T-cell (primary cell): ENCODE measurements at places on chromosomes 7 and 10.

- DNase-seq: peak; percentile 15
Observed at GRCh38 chr10:75043256-75044131, 68.0 kb upstream of the SAMD8 start.

DNA sequence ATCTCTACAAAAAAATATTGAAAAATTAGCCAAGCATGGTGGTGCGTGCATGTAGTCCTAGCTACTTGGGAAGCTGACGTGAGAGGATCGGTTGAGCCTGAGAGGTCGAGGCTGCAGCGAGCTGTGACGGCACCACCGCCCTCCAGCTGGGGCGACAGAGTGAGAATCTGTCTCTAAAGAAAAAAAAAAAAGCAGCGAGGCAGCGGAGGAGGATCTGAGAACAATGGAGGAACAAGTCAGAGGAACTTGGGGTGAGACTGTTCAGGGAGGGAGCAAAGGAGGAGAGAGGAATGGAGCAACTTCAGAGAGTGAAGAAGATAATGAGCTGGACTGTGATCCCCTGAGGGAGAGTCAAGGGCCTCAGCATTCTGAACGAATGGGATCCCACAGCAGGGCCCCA is 85.4 kb downstream of the MKX start:
- DNase-seq: no peak

DNA sequence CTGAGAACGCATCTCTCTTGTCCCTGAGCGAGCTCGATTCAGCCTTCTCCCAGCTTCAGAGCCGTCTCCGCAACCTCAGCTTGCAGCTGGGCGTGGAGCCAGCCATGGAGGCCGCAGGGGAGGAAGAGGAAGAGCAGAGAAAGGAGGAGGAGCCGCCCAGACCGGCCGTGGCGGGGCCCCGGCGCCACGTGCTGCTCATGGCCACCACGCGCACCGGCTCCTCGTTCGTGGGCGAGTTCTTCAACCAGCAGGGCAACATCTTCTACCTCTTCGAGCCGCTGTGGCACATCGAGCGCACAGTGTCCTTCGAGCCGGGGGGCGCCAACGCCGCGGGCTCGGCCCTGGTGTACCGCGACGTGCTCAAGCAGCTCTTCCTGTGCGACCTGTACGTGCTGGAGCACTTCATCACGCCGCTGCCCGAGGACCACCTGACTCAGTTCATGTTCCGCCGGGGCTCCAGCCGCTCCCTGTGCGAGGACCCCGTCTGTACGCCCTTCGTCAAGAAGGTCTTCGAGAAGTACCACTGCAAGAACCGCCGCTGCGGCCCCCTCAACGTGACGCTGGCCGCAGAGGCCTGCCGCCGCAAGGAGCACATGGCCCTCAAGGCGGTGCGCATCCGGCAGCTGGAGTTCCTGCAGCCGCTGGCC is 43.2 kb downstream of the CHST3 start:
- DNase-seq: no peak

GRCh38 chr10:26474026-26474425 is 35.9 kb downstream of the APBB1IP start:
- no peak for DNase-seq

- DNase-seq: no peak
Observed at GRCh38 chr7:132114411-132114810, 461.9 kb downstream of the PLXNA4 start.

- DNase-seq: no peak
Observed at GRCh38 chr10:44990302-44990655, 10.4 kb upstream of the ZNF22 start.

GRCh38 chr7:43363035-43363791 is 219.7 kb upstream of the STK17A start:
- no peak for DNase-seq

DNA sequence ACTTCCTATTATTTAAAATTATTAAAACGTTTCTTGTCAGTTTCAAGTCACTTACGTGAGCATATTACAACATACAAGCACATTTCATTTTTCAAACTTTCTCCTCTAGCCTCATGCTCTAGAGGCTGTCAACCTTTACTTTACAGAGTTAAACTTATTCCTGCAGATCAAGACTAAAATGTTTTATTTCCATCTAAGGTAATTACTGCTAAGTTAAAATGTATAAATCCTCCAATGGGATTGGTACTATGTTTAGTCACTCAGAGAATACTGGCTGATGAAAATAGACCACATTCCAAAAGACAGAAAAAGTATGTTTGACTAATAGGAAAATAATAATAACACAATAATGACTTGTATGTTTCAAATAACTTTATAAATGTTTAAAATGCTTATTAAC is 8.4 kb upstream of the TRDMT1 start:
- no peak for DNase-seq

DNA sequence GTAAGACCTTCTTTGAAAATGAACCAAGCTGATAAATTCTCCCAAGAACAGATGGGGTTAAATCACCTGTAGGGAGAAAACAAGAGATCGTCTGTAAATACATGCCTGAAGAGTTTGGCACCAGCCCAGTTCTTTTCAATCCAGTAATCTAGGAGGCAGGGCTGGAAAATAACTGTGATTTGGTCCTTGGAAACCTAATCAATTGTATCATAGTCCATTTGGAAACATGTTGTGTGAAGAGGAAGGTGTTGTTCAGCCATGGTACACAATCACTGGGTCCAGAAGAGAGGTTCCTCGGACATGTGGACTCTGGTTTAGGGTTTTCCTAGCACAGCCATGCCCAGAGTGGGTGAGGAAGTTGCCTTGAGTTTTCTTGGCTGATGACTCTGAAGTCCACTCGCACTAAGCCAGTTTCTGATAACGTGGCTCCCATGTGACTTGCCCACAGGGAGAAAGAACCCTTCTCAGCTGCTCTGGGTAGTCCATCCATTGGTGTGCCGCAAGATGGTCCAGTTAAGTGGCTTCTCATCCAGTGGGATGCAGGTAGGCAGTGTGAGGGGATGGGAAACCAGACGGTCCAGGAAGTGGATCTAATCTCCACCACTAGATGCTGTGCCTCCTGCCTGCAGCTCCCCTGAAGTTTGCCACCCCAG is 5.1 kb downstream of the BLNK start:
- no peak for DNase-seq

GRCh38 chr10:131735577-131735976 is 165.2 kb upstream of the PPP2R2D start:
- DNase-seq: no peak

GRCh38 chr10:50788951-50789945 is 49.5 kb downstream of the ASAH2B start:
- DNase-seq: no peak

DNA sequence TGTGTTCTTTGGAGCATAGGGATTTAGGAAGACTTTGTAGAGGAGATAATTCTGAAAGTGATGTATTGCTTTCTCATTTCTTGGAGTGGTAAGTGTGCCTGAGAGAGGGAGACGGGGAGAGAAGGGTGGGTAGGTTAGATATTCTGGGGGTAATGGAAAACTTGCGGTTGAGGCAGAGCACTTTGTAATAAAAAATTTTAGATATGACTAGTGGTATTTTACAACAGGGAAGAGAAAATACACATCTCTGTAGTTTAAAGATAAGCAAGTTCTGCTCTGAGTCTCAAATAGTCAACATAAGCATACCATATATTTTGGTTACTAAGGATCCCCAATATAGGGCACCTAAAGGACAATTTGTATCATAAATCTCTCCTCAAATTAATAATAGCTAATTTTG is 6.6 kb downstream of the VPS50 start:
- no peak for DNase-seq

DNA sequence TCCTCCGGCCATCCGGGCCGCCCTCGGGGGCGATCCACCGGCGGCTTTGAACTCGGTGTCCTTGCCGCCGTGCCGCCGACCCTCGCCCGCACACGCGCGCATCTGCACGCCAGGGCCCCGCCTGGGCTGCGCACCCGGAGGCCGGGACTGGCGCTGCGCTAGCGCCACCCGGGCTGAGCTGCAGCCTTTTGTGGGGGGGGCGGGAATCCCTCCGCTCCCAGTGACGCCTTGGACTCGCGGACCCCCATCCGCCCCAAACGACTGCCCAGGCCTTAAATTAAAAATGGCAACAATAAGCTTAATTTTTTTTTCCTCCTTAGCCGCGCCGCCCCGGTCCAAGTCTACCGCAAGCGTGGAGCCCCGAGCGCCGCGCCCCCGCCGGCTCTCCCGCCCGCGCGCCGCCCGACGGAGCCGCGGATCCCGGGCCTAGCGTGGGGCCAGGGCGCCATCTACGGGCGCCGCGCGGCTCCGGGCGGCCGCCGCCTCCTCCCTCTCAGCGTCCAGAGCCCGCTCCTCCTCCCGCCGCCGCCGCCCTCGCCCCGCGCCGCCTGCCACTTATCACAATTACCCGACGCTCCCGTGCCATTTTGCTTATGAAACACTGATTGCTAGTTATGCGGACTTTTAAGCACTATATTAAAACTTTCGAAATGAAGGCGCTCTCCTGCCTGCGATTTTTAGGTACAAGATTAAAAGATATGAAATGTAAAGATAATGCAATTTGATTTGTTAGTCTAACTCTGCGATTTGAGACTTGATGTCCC is 7.5 kb upstream of the EBF3 start:
- DNase-seq: no peak

- no peak for DNase-seq
Observed at GRCh38 chr10:34613491-34613890, 201.6 kb downstream of the PARD3 start.

DNA sequence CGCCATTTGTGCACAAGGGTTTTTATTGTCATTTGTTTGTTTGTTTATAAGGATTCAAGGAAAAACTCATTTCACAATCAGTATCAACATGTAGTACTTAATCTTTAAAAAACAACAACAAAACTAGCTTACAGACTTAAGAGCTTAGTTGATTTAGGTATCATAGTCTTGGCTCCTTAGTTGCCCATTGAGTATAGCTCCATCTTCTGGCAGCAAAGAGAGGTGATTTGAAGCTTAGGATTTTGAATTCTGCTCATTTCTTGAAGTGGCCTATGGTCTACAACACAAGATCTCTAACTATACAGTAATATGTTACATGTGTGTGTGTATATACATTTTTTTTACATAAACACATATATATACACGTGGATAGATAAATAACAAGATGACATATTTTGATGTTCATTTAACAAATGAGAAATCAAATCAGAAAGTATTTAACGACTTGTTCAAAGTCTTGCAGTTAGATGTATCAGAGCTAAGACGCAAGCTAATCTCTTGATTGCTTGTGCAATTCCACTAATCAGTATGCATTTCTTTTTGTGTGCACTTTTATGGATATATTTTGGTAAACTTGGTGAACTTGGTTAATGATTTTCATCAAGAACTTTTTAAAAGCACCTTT is 307.3 kb downstream of the CAMK1D start:
- DNase-seq: no peak

DNA sequence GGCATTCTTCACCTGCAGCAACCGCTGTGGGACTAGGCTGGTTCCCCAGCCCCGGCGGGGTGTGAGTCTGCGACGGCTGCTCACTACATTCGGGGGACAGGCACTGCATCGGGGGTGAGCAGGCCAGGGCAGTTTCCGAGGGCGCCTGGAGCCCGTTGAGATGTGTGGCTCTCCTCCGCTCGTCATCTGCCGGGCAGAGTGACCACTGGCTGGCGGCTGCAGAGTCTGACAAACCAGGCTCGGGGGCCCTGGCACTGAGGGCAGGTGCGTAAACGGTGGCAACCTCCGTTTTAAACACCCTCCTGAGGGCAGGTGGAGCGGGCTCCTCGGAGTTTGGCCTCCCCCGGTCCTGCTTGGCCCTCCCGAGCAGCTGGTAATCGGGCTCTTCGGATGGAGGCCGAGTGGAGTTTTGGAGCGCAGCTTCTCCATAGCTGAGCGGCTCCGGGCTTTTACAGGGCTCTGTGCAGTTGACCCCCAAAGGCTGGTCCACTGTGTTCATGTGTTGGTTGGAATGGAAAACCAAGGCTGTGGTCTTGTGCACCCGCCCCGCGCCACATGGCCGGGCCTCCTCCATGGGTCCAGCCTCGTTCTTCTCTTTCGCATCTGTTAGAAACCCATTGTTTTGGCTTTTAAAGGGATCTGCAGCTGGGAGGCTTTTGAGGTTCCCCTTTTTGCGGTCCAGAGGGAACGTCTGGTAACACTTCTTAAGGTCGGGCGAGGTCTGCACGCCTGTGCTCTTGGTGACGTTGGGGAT is 20.9 kb downstream of the INSYN2A start:
- DNase-seq: no peak

DNA sequence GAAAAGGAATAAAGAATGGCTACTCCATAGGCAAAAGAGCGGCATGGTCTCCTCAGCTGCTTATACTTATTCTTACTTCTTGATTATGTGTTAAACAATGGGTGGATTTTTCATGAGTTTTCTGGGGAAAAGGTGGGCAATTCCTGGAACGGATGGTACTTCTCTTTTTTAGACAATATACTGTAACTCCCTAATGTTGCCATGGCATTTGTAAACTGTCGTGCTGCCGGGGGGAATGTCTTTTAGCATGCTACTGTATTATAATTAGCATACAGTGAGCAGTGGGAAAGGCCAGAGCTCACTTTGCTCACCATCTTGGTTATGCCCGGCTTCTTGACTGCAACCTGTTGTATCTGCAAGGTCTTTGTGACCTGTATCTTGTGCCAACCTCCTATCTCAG is 372.1 kb upstream of the AKR1E2 start:
- no peak for DNase-seq

DNA sequence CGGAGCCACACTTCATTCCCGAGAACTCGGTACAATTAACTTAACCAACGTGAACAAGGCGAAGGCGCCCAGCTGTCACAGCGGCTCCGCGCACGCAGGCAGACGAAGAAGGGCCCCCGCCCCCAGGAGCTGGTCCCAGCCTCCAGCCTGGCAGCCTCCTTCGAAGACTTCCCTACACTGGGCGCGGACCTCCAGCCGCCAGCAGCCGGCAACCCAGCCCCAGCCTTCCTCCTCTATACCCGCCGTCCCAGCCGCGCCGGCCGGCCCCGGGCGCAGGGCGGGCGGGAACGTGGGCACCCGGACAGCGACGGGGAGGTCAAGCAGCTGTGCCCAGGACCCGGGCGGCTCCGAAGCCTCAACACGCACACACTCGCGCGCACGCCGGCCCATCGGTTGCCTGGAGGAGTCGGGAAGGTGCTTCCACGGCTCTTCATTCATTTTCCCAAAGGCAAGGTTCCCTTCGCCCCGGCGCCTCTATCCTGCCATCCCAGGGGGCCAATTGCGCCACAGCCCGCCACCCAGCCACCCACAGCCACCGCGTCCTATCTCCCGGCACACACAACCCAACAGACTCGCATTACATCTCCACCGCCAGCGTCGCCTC is 1.6 kb downstream of the CHST15 start:
- DNase-seq: no peak

DNA sequence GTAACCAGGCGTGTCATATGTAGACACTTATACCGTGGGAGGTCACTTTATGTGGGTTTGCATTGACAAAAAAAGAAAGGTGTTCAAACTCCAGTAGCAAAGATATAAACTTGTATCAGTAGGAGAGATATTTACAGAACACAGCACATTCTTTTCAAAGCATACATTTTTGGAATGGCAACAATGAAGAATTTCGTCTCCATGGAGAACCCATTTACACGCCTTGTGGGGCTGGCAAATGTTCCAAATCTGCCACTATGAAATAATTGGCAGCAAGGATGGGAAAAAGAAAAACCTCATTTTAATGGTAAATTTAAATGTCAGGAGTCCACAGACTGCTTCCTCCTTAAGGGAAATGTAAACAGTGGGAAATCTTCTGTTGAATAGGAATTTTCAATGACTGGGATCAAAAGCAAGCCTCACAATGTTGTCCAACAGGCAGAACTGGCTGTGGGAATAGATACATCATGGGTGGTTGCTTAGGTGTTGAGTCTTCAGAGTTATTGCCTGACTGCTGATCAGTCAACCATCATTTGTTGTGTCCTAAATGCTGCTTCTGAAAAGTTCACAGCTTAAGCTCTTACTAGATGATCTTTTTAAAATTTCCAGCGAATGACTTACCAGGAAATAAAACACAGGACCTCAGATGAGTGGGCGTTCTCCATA is 256.6 kb upstream of the SEMA3C start:
- no peak for DNase-seq
